Amygdala (tissue), 56 donors: ENCODE measurements at places on chromosomes 4 and X.

DNA sequence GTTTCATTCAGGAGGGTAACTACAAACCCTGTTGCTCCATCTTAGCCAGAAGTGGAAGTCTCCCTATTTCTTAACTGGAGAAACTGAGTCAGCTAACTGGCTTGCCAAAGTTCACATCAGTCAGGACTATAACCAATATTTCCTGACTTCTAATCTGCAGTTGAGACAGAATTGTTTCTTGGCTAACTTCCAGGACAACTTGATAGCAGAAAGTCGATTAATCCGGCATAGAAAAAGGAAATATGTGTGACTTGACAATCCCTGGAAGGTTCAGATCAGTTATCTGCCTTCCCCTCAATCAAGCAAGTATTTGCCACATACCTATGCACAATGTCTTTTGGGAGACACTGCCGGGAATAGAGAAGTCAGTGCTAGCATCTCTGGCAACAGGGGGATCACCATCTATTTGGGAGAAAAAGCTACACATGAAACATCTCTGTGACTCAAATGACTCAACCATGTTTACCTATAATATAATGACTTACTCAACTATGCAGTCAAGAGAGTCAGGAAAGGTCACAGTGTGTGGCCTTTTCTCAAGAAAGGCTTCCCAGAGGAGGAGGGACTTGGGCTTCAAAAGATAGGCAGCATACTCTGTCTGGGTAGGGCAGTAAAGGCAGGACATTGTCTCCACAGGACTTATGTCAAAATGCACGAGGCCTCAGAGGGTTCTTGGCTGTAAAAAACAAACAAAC is 12.4 kb upstream of the LONRF3 start:
- no peak for DNase-seq

- DNase-seq, result no peak
Measured at GRCh38 chr4:184748251-184748652, 14.4 kb upstream of the CENPU start.

DNA sequence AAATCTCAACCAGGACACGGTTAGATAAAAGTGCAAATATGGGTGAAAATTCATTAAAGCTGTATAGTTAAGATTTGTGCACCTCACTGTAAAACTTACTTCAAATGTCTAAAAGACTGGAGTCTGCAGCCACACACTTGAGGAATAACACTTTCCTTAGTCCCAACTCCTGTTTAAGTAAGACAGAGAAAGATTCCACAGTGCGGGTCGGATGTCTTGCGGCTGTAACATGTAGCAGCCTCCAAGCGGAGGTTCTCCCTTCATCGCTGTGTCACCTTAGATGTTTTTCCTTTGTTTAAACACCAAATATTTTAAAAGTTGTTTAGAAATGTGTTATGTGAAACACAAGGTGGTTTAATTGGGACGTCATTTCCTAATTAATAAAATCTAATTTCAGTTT is 905 bp upstream of the MAEA start:
- no peak for DNase-seq

DNA sequence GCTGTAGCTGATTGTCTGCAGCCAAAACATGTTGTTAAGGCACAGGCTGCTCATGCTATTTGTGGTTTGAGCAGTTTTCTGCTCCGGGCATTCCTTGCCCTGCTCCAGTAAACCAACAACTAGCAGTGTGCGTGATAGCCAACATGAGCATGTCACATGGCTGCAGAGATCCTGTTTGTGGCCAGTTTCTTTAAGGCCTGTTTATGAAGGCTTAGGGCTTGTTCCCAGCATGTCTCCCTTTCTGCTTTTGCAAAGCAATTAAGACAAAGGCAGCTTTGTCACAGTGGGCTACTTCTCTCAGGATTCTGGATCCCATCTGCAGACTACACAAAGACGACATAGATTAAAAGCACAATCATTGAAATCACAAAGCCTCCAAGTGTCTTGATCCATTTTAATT is 160.5 kb downstream of the ZNF518B start:
- peak; percentile 38 for DNase-seq

GRCh38 chr4:155638195-155638965 is 28.3 kb upstream of the GUCY1A1 start:
- no peak for DNase-seq

DNA sequence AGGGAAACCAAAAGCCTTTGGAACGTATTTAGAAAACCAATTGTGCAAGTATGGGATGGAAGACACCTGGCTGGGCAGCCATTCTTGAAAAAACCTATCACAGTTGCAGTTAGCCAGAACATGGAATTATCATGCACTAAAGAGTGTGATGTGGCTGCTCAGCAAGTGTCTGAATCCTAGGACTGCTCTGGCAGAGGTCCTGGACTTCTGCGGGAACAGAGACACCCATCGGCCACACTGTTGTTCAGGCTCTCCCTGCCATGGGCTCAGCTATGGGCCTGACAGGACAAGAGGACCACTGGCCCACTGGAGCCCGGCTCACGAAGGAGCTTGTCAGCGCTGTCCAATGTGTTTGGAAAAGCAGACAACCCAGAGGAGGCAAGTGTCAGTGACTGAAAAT is 115.7 kb upstream of the GPC4 start:
- no peak for DNase-seq

DNA sequence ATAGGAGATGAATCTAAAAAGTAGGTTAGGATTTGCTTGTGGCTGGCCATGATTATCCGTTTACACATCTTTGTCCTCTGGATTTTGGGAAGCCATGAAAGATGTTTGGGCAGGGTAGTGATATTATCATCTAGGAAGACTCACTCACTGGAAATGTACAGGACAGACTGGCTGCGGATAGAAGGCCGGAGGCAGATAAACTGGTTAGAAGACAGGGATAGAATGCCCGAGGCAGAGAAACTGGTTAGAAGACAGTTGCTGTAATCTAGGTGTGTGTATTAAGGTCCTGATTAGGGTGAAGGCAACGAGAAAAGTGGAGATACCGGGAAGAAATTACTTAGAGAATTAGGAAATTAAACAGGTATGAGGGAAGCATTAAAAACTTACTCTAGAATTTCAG is 68.8 kb downstream of the SPRY1 start:
- no peak for DNase-seq

- no peak for DNase-seq
Measured at GRCh38 chr4:140943486-140944198, 187.5 kb upstream of the TBC1D9 start.

DNA sequence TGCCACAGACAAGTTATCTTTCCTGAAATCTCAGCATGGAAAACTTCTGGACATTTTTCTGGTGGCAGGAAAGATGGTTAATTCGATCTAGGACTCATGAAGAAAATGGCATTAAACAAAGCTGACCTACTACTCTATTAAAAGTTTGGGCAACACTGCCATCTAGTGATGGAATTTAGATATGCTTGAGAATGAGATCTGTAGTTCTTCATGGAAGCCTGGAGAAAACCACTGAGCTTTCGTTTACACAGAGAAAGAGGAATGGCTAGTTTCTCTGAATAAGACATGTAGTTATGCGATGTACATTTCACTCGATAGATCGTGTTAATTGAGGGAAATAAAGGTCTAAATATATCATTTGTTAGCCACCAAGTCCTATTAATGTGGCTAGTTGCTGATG is 51.7 kb upstream of the CHRDL1 start:
- DNase-seq, result no peak

- no peak for DNase-seq
Measured at GRCh38 chr4:147312376-147313046, 168.4 kb upstream of the EDNRA start.

GRCh38 chrX:150085881-150086280 is 147.6 kb upstream of the EOLA2 start:
- DNase-seq, result no peak

DNA sequence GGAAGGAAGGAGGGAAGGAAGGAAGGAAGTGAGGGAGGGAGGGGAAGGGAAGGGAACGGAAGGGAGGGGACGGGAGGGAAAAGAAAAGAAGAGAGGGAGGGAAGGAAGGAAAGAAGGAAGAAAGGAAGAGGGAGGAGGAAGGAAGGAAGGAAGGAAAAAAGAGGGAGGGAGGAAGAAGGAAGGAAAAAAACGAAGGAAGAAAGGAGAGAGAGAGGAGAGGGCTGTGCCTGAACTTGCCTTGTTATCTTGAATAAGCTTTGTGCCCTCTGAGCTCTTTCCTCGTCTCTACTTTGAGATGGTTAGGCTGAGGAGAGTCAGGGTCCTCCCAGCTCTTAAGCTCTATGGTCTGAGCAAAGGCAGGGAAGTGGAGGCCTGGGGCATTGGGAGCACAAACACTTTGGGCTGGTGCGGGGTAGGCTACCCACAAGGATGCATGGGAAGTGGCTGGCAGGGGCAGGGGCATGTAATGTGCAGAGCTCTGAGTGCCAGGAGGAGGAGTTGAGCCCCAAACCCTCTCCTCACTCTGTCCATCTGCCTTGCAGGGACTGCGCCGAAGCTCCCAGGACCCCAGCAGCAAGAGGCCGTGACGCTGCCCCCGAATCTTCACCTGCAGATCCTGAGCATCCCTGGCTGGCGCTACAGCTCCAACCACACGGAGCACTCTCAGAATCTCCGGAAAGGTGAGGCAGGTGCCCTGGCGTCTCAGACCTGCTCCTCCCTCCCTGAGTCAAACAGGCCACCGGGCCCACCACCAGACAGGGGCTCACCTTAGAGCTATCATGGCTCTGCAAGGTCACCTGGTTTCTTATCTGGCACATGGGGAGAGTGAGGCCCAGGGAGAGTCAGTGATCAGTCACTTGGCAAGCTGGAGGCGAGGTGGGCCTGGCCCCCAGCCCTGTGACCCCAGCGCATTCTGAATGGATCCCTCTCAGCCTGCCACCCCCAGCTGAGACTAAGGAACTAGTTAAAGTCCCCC is 26.5 kb upstream of the MRFAP1 start:
- no peak for DNase-seq

- DNase-seq, result no peak
Measured at GRCh38 chr4:159293811-159294515, 191.1 kb downstream of the RAPGEF2 start.

DNA sequence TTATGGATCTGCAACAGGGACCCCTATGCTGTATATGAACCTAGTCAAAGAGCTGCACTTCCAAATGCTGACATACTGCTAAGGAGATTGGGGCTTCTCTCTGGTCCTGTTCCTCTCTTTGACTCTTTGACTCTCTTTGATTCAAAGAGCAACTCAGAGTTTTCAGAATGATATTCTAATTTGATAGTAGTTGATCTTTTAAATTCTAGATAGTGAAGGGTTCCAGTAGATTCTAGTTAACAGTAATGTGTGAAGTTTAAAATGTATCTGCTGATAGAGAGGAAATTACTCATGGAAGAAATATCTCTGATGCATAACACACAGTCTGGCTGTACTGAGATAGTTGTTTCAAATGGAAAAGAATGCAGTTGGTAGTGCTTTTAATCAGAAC is 239.1 kb downstream of the RASL11B start:
- DNase-seq, result no peak

GRCh38 chr4:76982638-76983584 is 33.4 kb downstream of the SEPTIN11 start:
- no peak for DNase-seq

- no peak for DNase-seq
Measured at GRCh38 chrX:53087388-53087831, 5.2 kb downstream of the TSPYL2 start.

- DNase-seq, result no peak
Measured at GRCh38 chrX:128436397-128437103, 384.3 kb upstream of the ACTRT1 start.

- DNase-seq, result no peak
Measured at GRCh38 chr4:128579154-128579853, 230.2 kb upstream of the JADE1 start.

GRCh38 chr4:38669208-38669607 is 5.2 kb downstream of the KLF3 start:
- no peak for DNase-seq
